Activated CD4-positive, CD25-positive, alpha-beta regulatory T cell (primary cell): ENCODE measurements at places on chromosomes 12 and 14.

DNA sequence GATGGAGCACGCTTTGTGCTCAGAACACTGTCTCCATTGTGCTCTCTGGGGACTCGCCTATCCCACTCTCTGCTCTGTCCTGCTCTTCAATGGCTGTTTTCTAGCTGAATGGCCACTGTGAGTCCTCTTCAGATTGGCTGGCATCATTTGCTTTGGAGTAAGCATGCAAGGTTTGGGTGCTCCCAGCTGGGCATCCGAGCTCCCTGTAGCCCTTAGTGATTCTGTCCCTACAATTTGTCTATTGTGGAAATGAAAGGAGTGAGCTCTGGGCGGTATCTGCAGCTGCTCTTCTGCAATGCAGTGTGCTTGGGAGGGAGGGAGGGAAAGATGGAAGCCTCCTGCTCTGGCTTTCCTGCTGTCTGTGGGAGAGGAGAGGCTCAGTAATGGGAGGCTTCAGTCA lies 84.8 kb downstream of the SMOC1 start:
- no peak for DNase-seq

DNA sequence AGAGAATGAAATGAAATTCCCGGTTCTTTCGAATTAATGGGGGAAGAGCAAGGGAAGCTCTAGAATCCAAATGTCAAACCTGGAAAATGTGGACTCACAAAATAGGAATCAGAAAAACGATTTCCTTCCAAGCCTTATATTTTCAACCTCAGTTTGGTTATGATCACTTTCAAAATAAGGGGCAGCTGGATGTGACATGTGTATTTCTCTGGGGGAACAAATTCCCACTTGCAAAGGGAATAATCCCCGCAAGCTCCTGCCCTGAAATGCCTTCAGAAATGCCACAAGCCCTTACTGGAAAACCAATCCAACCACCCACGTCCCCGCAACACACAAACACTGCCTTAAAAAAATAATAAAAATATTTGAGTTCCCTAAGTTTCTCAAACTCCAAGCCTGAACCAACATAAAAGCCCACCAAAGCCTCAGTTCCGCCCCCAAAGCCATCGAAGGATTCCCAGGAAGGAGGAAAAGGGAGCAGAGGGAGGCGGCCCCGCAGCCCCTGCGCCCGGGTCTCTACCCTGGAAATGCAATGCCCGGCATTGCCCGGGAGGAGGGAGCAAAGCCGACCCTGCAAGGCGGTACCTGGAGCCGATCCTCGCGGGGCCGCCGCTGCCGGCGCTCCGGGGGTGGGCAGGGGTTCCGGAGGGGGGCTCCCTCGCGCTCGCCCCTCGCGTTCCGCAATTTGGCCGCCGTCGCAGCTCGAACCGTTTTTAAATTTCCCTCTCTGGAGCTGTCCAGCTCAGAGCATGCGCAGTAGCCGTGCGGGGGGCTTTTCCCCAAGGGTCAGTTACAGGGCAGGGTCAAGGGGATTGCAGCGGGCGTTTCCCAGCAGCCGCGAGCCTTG lies at the start of gene FOXN4:
FOXN4 (minus strand) TSS at position 751 of the 847 bp plus-strand sequence. CDS start 963 bp downstream, outside the sequence.
- DNase-seq, result no peak

DNA sequence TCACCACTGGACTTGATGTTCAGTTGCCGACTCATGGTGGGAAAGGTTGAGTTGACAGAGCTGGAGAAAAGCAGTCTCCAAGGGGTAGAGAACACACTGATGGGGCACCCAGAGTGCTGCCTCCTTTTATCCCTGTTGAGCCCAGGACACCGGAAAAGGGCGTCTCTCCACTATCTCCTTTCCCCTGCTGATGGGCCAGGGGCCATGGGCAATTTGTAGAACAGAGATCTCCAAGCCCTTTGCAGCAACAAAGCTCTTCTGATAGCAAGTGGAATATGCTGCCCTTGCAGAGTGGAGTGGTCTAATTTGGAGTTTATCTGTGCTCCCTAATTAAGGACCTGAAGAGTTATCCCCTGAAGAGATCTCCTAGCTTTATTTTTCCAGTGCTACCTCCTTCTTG lies at the start of gene KRT74:
KRT74 (minus strand) TSS at position 101 of the 400 bp plus-strand sequence; CDS start at position 35, 66 bp downstream.
- no peak for DNase-seq

DNA sequence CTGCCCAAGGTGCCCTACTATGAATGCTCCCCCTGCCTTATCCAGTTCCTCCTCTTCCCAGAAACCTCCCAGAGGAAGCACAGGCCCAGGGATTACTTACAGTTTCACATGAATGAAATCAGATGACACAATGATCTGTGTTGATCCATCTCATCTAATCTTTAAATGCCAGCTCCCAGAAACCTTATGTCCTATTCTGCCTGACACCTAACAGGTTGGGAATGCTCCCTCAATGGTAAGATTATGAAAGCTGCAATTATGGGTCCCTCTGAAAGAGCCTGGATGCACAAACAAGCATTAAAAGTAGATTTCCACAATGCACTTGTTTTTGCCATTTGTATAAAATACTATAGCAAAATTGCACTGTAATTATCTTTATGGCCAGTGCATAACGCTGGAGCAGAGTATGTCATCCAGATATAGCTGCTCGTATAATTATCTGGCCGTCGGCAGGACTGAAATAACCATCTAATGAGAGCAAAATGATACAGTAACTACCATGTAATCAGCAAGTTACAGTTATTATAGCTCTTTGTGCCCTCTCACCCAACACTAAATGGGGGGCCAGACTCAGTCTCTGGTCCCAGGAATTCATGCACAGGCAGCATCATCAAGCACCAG lies 4.4 kb upstream of the ZBTB39 start:
- no peak for DNase-seq

DNA sequence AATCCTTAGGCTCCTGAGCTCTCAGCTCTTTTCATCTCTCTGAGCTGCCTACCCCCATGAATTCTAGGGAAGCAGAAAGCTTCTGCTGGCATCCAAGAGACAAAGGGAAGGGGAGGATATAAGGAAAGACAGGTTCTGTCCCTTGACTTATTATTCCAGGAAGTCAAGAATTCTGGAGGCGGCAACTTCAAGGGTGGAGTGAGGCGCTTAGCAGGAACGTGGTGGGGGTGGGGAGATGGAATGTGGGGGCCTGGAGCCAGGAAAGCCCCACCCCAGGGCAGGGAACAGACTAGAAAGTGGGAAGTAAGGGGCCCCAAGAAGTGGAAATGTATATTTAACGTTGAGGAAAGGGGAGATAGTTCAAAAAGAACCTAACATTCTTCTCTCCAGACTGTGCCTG lies 1.4 kb downstream of the CALCOCO1 start:
- DNase-seq, result no peak

GRCh38 chr12:127723251-127723650 lies 543.7 kb upstream of the TMEM132C start:
- no peak for DNase-seq

GRCh38 chr12:124318278-124319020 lies 23.6 kb downstream of the RFLNA start:
- DNase-seq, result no peak

DNA sequence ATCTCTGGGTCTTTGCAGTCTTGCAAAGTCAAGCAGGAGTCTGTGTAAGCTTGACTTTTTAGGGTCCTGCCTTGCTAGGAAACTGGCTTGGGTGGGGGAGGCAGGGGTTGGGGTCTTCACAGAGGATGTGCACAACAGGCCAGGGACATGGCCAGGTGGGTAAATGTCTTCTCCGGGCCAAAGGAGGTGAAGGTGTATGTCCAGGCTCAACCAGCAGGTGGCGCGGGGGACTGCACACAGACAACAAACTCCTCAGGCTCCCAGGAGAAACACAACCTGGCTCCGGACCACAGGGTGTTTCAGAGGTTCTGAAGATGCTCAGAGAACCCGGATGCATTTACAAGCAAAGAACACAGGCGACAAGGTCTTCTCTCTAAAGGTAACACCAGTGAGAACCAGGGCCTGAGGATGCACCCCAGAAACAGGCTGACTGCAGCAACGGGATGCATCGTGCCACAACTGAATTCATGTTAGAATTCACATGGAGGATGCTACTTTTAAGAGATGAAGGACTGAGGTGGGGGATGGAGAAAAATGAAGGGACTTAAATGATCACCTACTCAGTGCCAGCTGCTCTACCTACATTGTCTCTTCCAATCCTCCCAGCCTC lies 56.0 kb downstream of the PLEKHG3 start:
- peak; percentile 18 for DNase-seq

DNA sequence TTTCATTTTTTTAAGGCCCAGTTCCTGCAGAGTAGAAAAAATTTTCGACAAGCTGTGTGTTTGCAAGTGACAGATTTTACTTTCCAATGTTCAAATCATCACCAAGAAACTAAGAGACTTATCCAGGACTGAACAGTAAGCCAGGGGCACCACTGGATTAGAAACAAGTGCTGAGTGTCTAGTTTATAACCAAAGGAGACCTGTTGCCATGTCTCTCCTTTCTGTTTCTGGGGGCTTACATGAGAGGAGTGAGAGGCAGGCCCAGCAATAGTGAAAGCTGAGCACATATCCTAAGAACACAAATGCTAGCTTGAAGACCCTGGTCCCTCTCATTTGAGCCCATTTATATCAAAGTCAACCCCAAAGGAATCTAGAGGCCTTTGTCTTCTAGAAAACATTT lies 2.9 kb downstream of the IFNG start:
- no peak for DNase-seq

DNA sequence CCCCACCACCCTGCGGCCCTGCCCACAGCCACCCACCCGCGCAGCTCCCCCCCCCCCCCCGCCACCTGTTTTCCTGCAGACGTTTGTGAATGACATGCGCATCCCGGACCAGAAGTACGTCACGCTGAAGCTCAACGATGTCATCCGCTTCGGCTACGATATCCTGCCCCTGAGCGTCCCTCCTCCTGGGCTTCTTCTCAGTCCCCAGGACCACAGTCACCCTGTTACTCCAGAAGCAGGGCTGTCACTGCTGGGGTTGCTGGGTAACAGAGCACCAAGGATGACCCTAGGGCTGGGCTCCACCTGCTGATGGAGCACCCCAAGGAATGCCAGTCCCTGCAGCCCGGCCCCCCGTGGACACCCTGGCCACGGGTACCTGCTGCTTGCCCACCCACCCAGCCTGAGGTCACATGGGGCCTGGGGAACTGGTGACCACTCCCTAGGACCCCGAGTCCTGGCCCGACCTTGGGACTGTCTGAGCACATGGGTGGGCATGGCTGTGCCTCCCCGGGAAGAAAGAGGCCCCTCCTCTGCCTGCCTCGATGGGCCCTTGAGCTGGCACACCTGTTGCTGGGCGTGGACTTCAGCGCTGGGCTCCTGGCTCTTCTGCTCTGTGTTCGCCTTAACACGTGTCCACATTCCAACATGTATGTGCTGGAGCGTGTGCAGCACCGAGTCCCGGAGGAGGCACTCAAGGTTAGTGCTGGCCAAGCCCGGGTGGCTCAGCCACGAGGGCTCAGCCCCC lies 12.9 kb downstream of the CEP170B start:
- DNase-seq, result no peak

- no peak for DNase-seq
Observed at GRCh38 chr14:49755378-49755777, 12.6 kb upstream of the KLHDC2 start.

GRCh38 chr14:22646570-22647254 lies 2.6 kb upstream of the OR6J1 start:
- DNase-seq, result no peak

DNA sequence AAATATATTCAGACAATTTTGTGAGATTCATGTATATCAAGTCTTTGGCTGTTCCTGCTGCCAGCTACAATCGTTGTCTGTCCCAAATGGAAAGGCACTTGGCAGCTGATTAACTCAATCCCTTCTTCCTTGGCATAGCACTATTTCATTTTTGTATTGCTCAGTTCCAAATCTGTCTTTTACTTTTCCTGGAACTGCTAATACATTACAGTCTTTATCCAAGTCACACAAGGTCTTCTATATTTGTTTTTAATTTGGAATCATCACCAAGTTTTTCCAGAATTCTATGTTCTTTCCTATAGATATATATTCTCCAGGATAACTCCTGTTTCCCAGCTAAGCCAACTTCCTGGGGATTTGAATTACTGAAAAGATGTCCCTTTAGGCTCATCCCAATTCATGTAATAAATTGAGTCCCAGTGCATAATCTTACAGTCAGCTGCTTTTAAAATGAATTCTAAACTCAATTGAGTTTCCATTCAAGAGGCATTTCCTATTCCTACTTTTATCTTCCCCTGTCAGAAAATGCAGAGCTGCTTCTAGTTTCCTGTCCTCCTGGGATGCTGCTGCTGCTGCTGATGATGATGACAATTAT lies 45.9 kb downstream of the DYRK2 start:
- no peak for DNase-seq

DNA sequence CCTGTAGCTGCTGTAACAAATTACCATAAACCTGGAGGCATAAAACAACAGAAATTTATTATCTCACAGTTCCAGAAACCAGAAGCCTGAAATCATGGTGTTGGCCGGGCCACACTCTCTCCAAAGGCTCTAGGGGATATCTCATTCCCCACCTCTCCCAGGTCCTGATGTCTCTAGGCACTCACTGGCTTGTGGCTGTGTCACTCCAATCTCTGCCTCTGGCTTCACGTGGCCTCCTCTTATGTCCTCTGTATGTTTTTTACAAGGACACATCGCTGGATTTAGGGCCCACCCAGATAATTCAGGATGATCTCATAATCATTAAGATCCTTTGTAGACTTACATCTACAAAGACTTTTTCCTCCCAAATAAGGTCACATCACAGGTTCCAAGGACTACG lies 8.0 kb downstream of the GALNT4 start:
- no peak for DNase-seq

- no peak for DNase-seq
Observed at GRCh38 chr12:101813117-101813516, 17.6 kb downstream of the GNPTAB start.

GRCh38 chr12:121581686-121582429 lies 1.0 kb upstream of the KDM2B start:
- no peak for DNase-seq
